ENCODE measurements at places on chromosomes 1 and 21.

GRCh38 chr1:111085676-111086075 lies 54.2 kb downstream of the DRAM2 start:
- peak; percentile 11 for DNase-seq

DNA sequence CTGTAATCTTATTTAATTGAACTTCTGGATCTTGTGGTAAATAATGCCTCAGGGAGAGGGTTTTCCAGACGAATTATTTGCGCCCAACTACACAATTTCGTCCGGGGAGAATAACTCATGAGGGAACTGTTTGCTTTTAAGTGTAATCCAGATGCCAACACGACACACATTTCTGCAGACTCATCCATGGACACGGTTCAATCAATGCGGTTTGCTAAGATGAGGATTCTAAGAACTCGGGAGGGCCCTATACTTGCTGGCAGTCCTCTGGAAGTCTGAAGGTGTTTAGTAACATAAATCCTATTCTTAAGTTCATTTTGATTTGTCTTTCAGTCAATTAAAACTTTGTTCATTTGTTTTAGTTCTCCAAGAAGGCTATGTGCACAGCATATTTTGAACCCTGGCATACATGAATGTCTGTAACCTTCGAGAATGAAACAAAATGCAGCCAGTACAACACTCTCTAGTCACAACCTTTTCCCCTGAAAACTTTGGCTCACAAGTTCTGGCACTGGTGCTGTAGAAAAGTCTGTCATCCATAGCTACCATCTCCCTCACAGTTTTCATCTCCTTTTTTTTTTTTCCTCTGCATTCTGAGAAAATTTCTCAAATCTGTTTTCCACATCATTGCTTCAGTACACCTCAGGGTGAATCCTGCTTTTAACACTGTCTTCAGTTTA lies 38.8 kb downstream of the DIPK1A start:
- DNase-seq, result no peak

DNA sequence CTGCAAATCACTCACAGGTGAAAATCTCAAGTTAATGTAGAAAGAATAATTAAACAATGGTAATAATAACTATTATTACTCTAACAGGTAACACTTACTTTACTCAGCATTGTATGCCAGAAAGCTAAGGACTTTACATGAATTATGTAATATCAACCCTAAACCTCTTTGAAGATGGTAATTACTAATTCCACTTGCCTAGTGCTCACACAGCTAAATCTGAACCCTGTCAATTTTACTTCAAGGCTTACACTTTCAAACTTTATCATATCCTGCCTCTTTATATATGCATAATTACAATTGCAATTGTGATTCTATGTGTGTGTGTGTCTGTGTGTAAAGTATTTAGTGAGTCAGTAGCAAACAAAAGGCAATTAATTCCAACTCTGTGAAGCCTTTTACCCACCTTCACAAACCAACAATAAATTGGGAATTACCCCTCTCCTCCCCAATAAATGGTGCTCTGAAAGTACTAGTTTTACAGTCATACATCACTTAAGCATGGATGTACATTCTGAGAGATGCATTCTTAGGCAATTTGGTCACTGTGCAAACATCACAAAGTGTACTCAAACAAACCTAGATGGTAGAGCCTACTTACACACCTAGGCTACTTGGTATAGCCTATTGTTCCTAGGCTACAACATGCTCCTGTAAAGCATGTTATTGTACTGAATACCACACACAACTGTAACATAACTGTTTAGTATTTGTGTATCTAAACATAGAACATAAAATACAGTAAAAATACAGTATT lies 5.9 kb downstream of the ZNF644 start:
- no peak for DNase-seq

DNA sequence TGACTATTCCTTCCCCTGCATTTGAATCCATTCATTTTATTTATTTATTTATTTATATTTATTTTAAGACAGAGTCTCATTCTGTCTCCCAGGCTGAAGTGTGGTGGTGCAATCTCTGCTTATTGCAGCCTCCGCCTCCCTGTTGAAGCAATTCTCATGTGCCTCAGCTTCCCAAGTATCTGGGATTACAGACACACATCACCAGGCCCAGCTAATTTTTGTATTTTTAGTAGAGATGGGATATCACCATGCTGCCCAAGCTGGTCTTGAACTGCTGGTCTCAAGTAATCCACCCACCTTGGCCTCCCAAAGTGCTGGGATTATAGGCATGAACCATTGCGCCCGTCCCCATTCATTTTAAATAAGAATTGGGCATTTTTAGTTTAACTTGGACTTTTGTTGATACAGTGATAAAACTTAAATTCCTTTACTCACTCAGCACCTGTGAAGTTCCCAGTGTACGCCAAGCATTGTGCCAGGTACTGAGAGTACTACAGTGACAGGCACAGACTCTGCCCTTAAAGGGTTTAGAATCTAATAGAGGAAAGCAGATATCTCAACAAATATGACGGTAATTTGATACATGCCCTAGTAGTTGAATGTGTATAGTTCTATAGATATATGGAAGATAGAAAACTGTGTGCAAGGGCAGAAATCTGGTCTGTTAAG lies 90.5 kb downstream of the PTPRC start:
- DNase-seq, result no peak

GRCh38 chr1:167076136-167076710 lies 14.0 kb downstream of the GPA33 start:
- DNase-seq, result no peak

DNA sequence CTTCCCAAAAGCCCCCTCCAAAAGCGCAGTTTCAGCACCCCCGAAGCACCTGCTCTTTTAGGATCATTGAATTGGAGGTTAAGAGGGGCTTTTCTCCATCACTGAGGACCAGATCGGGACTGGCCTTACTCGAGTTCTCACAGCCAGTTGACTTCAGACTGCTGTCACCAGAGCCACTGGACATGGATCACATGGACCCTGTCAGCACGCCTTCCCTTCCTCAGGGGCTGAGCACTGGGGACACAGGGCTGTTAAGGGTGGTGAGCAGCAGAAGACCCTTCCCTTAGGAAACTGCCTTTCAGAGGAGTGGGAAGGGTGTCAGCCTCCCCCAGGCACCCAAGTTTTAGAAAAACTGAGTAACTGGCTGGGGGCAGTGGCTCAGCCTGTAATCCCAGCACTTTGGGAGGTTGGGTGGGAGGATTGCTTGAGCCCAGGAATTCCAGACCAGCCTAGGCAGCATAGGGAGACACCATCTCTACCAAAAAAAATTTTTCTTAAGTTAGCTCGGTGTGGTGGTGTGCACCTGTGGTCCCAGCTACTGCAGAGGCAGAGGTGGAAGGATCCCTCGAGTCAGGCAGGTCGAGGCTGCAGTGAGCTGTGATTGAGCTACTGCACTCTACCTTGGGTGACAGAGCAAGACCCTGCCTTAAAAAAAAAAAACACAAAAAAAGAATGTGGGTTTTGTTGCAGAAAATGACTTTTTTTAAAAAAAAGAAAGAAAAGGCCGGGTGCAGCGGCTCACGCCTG lies 584 bp upstream of the FGR start:
- no peak for DNase-seq

DNA sequence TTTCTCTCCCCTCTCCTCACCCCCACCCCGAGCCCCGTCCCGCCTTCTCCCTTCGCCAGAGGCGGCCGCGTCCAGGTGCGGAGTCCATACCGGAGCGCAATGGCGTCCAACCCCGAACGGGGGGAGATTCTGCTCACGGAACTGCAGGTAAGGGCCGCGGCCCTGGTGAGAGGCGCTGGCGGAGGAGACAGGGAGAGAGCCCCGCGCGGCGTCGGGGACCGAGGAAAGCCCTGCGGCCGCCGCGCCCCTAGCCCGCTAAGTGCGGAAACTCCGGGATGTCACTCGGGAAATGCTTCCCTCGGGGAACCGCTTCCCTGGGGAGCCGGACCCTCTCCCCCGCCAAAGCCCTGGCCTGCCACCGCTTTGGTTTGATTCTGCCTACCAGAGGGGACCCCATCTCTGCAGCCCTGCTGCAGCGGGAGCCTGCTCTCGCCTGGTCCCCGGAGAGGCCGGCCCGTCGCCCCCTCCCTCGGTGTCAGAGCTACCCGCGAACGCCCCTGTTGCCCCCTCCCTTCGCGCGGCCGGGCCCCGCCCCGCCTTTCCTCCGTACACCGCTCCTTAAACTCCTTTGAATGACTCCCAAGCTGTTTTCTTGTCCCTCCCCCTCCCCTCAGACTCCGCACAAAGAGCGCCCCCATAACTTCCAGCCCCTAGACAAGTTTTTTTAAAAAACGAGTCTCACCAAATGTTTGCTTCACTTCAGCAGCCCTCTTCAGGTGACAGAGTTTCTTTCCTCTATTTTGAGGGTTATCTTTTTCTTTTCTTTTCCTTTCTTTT lies 597 bp downstream of the PKN2 start:
- peak; percentile 74 for DNase-seq

GRCh38 chr1:20150326-20150705 lies 11.2 kb downstream of the PLA2G2F start:
- no peak for DNase-seq

- no peak for DNase-seq
Measured at GRCh38 chr1:167663002-167663772, 33.2 kb downstream of the RCSD1 start.

DNA sequence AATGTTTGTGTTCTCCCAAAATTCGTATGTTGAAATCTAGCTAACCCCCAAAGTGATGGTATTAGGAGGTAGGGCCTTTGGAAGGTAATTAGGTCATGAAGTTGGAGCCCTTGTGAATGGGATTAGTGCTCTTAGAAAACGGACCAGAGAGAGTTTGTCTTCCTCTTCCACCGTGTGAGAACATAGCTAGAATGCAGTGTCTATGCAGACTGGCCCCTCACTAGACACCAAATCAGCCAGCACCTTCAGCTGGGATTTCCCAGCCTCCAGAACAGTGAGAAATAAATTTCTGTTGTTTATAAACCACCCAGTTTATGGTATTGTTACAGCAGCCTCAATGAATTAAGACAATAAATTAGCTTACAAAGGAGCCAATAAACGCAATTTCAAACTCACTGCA lies 58.0 kb downstream of the KIAA0319L start:
- DNase-seq, result no peak

- DNase-seq, result no peak
Measured at GRCh38 chr1:81097860-81098259, 702.9 kb upstream of the ADGRL2 start.

DNA sequence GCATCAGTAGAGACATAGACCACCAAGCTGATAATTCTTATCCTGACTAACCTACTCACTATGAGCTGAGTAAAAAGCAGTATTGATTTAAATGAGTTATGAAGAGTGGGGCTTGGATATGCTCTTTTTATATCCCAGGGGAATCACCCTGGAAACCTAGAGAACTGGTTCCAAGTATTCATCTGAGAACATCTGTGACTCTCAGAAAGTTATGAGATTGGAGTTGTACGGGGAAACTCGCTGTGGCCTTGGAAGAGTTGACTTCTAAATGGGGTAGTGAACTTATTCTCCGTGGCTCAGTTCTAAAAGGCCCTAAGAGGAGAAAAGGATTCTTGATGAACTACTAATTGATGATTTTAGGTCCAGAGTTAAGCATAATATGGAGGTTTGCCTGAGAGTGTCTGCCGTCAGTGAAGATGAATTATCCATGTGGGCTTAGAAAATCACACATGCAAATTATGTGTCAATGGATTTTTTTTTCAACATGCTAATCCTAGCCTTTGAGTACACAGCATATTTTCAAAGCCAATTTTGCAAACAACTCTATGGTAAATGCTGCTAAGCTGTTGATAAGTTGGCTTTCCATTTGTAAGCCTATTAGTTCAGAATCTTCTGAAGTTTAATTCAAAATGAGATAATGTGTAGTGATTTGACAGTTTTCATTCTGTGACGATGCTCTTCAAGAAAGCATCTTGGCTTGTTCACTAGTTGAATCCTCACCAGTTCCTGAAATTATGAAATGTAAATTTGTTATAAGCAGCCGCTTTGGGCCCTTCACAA lies 122.7 kb downstream of the FGGY start:
- DNase-seq, result no peak

DNA sequence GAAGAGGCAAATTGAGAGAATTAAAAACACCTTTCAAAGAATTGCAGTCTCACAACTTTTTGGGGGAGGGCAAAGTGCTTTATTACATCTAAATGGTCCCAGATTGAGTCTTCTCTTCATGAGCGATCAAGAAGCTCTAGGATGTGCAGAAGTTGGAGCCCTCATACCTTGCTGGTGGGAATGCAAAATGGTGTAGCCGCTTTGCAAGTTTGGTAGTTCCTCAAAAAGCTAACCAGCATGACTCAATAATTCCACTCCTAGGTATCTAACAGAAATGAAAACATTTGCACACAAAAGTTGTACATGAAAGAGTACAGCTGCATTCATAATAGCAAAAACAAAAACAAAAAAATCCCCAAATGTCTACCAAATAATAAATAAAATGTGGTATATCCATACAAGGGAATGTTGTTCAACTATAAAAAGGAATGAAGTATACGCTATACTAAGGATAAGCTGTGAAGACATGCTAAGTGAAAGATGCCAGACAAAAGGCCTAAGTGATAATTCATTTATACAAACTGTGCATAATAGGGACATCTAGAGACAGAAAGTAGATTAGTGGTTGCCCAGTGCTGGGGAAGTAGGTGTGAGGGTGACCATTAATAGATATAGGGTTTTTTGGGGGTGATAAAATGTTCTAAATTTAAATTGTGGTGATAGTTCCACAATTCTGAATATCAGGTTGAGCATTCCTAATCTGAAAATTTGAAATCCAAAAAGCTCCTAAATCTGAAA lies 55.2 kb downstream of the SELENOF start:
- DNase-seq, result peak; percentile 33

DNA sequence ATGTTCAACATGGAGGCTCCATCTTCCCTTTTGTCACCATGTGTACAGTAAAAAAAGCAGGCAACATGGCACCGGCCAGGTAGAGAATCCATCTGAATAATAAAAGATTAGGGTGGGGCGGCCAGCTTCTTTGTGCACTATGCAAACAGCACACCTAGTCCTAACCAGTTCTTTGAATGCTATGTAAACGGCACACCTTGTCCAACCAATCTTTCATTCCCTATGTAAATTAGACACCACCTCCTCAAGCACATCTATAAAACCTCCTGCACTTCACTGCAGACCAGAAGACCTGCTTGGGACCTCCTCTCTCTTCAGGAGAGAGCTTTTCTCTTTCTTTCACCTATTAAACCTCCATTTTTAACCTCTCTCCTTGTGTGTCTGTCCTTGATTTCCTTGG lies 28.2 kb downstream of the TFB2M start:
- no peak for DNase-seq

- no peak for DNase-seq
Measured at GRCh38 chr1:25813734-25814471, 5.9 kb upstream of the MTFR1L start.

- no peak for DNase-seq
Measured at GRCh38 chr1:232927830-232928505, 22.4 kb upstream of the NTPCR start.

DNA sequence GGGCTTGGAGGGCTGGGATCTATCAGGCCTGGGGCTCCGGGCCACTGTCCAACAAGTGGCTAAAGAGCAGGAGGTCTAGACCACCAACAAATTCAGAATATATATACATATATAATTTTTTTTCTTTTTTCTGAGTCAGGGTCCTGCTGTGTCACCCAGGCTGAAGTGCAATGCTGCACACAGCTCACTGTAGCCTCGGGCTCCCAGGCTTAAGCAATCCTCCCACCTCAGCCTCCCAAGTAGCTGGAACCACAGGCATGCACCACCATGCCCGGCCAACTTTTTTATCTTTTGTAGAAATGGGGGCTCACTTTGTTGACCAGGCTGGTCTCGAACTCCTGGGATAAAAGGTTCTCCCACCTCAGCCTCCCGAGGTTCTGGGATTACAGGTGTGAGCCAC lies 6.8 kb upstream of the LAPTM5 start:
- DNase-seq, result no peak
